ENCODE measurements at places on chromosomes 5 and 9.

- no peak for DNase-seq
Observed at GRCh38 chr5:160169326-160169725, 50.1 kb upstream of the PWWP2A start.

GRCh38 chr9:4854265-4854590 lies 61.5 kb downstream of the RCL1 start:
- no peak for DNase-seq

- no peak for DNase-seq
Observed at GRCh38 chr5:149002053-149002452, 60.8 kb downstream of the SH3TC2 start.

GRCh38 chr5:6399980-6400910 lies 21.9 kb upstream of the MED10 start:
- DNase-seq, result no peak

GRCh38 chr5:125634216-125634835 lies 788.9 kb upstream of the GRAMD2B start:
- no peak for DNase-seq

DNA sequence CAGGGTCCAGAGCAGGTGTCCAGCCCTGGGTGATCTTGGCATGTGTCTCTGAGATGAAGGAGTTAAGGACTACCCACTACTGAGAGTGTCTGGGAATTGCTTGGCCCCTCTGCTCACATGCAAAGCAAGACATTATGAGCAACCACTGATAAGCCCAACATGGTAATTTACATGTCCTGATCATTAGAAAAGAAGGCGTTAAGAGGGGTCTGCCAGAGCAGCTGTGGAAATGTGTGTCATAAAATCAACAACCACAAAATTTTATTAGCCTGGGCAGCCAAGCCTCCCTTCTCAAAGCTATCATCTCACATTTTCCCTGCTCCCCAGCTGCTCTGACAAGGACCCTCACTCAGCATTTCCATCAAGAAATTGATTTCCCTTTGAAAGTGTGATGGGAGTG lies 351.0 kb downstream of the SPOCK1 start:
- no peak for DNase-seq

DNA sequence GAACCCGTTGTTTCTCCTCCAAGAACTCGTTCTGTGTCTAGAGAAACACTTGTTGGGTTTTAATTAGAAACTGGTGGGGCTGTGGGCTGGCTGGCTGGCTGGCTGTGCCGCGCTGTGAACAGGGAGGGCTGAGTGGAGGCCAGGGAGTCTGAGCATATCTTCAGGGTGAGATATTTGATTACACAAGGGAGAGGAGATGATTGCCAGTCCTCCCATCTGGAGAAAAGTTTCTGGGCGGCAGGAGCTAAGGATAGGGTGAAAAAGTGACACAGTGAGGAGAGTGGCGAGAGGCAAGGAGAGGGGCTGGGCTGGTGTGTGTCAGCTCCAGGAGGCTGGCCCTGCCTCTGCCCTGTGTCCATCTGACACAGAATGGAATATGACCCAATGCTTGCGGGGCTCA lies 63.0 kb downstream of the GDNF start:
- DNase-seq, result no peak

DNA sequence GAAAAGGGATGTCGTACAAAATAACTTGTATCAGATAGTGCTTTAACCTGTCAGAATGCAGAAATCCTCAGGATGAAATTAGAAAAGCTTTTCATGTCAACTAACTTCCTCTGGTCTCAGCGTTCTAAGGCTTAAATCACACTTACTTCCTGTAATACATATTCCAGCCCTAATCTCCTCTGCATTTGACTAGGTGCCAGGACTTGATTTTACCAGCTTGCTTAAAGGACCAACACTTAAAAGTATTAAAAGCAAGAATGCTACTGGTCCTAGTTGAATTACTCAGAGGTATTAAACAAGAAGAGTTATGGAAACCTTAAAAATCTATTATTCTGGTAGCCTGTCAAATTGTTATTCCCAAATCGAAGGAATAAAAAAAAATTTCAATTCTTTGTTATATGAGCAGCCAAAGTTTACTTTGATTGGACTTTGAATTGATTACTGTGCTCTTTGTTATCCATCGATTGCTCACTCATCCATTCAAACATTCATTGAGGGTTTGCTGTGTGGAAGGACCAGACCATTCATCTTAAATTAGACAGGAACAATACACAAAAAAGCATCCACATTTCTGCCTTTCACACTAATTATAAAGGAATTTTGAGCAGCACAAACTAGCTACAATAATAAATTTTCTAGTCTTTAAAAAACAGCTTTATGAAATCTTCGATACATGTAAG lies 108.7 kb downstream of the MUSK start:
- no peak for DNase-seq

DNA sequence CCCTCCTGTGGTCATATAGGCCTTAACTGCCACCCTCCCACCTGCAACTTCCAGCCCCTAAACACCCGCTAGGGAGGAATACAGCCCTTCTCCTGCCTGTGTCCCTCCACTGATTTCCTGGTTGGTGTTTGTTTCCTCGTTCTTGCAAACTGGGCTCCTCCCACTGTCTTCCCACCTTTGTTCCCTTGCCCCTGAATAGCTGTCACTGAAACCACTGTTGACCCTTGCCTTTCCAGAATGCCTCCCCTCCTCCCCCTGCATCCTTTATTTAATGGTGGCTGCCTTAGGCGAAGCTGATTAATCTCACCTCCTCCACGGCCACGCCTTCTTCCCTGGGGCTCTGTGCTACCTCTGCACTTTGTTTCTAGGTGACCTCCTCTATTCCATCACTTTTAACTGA lies 626.7 kb downstream of the BNC2 start:
- no peak for DNase-seq

GRCh38 chr5:171010086-171010485 lies 148.3 kb downstream of the RANBP17 start:
- no peak for DNase-seq

DNA sequence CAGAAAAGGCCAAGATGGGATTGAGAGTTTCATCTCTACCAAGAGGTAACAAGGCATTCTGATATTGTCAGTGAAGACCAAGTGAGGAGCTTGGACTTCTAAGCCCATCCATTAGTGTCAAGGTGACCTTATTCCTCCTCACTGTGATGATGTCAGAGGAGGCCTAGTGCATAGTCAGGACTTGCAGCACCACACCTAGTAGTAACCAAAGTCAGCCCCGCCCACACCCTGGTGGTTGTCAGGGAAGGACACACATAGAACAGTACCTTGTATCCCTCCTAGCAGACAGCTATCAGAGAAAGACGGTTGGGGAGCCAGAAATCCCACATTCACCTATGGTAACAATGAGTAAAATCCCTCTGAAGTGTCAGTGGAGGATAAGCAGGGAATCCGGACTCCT lies 111.7 kb downstream of the AP3B1 start:
- no peak for DNase-seq

DNA sequence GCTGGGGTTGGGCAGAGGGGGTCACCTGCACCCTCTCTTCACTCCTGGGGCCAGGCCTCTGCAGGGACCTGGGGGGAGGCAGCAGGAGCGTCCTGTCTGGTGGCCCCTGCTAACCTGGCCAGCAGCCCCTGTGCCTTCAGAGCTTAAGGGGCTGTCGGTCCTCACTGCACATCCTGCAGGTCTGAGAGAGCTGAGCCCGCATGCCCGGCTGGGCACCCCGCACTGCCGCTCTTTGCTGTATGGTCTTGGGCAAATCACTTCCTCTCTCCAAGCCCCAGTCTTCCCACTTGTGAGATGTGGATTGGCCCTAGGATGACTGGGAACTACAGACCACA lies 7.9 kb downstream of the FLT4 start:
- DNase-seq, result no peak

DNA sequence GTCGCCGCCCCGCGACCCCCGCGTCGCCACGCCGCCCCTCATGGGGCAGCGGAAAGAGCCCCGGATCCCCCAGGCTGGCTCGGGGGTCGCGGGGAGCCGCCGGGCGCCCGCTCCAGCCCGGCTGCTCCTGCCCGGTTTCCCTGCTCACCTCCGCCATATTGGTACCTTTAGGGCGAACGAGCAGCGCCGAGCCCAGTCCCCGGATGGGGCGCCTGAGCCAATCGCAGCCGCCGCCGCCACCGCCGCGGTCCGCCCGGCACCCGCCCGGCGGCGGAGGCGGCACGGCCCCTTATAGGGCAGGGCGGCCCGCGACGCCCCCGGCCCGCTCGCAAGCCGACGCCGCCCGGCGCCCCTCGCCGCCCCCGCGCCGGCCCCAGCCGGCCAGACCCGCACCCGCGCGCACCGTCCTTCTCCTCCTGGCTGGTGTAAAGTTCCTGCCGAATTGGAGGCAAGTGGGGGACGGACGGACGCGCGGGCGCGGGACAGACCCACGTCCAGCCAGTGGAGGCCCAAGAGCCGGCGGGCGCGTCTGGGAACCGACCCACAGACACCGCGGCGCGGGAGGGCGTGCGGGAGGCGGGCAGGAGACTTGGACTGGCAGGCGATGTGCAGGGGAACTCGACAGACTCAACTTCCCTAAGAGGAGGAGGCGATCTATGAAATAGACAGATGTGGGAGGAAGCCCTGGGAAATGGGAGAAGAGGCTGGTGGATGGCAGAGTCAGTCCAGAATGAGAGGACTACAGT lies at the start of gene MIER3:
MIER3 (minus strand) TSS at position 178 of the 746 bp plus-strand sequence; CDS start at position 157, 21 bp downstream.
- DNase-seq, result peak; percentile 70

DNA sequence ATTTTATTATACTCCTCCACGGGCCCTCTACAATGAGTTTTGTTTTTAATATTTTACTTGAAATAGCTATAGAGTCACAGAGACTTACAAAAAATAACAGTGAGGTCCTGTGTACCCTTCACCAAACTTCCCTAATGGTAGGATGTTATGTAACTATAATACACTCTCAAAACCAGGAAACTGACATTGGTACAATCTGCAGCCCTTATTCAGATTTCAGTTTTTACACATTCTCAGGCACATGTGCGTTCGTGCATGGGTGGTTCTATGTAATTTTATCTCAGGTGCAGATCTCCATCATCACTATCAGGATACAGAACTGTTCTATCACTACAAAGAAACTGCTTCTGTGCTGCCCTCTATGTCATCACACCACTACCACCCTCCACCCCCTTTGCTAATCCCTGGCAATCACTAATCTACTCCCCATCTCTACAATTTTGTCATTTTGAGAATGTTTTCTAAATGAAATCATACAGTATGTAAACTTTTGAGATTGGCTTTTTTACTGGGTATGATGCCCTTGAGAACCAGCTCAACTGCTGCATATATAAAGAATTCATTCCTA lies 16.4 kb downstream of the RAB14 start:
- DNase-seq, result no peak

GRCh38 chr5:170565072-170565471 lies 61.3 kb downstream of the KCNIP1 start:
- DNase-seq, result no peak

DNA sequence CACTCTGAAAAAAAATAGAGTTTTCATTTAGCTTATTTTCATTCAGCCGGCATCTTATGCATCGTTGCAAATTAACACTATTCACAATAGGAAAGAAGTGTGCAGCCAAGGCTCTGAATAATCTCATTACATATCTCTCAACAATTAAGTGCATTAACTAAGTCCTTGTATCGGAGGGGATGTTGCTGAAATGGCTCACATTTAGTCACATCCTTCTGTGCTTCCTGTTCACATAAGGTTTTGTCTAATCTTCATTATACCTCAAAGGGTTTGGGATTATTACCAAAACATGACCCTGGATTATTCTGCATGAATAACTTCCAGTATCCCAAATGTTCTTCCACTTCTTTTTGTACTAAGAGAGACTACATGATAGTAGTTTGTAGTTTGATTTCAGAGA lies 278.0 kb upstream of the GRIA1 start:
- DNase-seq, result no peak

GRCh38 chr5:168885324-168886120 lies 306.4 kb upstream of the PANK3 start:
- DNase-seq, result no peak

DNA sequence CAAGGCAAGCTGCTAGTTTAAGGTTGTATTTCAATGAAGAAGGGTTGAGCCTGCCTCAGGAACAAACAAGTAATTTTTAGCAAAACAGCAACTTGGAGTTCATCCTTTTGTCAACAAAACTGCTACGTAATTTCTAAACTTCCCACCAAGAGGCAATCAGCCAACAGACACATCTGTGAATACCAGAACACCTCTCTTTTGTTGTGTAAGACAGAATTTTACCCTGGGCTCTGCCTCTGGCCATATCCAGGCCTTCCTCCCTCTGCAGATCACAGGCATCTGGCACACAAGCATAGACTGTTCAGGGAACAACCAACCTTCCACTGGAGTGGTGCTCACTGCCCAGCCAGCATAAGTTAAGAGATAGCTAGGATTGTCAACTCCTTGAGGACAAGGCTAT lies 409.0 kb downstream of the SPOCK1 start:
- DNase-seq, result no peak

DNA sequence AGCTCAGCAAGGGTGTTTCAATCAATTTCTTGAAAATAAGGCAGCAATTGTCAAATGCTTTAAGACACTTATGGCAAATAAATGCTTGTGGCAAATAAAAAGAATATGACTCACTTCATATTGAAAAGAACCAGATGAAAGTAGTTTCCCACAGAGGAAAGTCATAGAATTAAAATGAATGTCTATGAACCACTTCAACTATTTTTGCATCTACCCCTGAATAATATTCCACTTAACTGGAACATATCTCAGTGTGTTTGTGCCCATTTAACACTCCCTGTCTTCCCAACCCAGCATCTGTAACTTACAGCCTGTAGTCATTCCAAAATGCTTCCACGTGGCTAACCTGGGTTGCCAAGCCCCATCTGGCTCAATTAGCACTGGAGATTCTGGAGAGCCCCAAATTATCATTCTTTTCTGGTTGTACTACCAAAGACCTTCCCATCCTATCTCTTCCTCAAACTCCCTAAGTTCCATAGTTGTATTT lies 84.7 kb downstream of the FEM1C start:
- DNase-seq, result no peak

- no peak for DNase-seq
Observed at GRCh38 chr5:132017738-132018625, 6.5 kb upstream of the ACSL6 start.

GRCh38 chr9:137006116-137007003 lies 10.0 kb upstream of the CLIC3 start:
- DNase-seq, result no peak

GRCh38 chr9:90860826-90861225 lies 59.2 kb downstream of the SYK start:
- no peak for DNase-seq

GRCh38 chr9:121766081-121766683 lies 114.7 kb downstream of the DAB2IP start:
- no peak for DNase-seq
